ENCODE measurements at places on chromosomes 1 and 21. TPM values are rescaled to one million over a fixed set of nuclear protein-coding genes. Genes with fewer than 3 reads are reported as not detected.

GRCh38 chr1:169794530-169795416 is at the start of gene METTL18:
Gene METTL18, minus strand, starts transcription at chr1:169794907. Its CDS starts 1,212 bp downstream, at chr1:169793695.
- peaks cover 36% of the 10 kb centered on the region for H3K36me3 ChIP-seq
- H3K4me3 ChIP-seq: peak within 1 kb of the TSS; percentile 99
- H3K27ac ChIP-seq: peak within 1 kb of the TSS; percentile 99

RGS18 gene
- total RNA-seq: not detected

SPRR1A gene
- not detected for total RNA-seq

DNA sequence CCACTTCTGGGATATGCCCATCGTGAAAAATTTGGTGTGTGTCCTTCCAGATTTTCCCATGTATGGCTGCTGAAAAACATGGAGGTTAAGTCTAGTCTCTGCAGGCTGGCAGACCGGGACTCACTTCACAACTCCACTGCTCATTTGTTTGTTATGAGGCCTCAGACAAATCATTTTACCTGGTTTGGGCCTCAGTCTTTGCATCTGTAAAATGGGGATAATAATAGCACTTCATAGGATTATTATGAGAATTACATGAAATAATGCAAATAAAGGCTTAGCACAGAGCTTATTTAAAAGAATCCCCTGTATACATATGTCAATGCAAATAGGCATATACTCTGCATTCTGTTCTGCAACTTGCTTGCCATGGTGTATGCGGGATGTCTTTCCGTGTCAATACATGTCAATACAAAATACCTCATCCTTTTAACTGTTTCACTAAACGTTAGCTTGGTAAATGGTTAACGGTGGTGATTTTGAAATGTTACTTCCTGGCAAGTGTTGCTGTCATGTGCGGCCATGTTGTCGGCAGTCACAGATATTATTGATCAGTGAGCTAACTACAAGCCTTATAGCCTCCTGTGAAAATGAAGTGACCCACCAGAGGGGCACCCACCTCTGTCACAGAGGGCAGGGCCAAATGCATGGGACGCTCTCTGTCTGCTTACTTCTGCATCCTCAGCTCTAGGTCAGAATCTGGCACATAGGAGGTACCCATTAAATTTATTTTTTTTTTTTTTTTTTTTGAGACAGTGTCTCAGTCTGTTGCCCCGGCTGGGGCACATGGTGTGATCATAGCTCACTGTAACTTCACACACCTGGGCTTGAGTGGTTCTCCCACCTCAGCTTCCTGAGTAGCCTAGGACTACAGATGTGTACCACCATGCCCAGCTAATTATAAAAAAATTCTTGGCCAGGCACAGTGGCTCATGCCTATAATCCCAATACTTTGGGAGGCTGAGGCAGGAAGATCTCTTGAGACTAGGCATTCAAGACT is 4.3 kb downstream of the LCK start:
- H3K4me3 ChIP-seq: peak overlapping the region; percentile 74
- peak; percentile 64 for DNase-seq
- no peaks in the 10 kb centered on the region for H3K27me3 ChIP-seq

DNA sequence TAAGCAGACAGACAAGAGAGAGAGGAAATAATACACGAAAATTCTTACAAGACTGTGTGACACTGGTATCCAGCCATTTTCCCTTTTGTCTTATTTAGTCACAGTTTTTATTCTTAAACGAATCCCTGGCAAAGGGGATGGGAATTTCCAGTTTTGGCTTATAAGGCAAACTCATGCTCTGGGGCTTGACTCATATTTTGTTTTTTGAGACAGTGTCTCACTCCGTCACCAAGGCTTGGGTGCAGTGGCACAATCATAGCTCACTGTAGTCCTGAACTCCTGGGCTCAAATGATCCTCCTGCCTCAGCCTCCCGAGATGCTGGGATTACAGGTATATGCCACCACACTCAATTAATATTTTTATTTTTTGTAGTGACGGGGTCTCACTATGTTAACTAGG is 31.9 kb downstream of the PTGER3 start:
- no peak overlapping the region for H3K27ac ChIP-seq
- no peaks in the 10 kb centered on the region for H3K27me3 ChIP-seq
- no peak overlapping the region for H3K4me3 ChIP-seq
- no peaks in the 10 kb centered on the region for H3K4me1 ChIP-seq

TRIM46 gene
- total RNA-seq: 3.2 TPM

DNA sequence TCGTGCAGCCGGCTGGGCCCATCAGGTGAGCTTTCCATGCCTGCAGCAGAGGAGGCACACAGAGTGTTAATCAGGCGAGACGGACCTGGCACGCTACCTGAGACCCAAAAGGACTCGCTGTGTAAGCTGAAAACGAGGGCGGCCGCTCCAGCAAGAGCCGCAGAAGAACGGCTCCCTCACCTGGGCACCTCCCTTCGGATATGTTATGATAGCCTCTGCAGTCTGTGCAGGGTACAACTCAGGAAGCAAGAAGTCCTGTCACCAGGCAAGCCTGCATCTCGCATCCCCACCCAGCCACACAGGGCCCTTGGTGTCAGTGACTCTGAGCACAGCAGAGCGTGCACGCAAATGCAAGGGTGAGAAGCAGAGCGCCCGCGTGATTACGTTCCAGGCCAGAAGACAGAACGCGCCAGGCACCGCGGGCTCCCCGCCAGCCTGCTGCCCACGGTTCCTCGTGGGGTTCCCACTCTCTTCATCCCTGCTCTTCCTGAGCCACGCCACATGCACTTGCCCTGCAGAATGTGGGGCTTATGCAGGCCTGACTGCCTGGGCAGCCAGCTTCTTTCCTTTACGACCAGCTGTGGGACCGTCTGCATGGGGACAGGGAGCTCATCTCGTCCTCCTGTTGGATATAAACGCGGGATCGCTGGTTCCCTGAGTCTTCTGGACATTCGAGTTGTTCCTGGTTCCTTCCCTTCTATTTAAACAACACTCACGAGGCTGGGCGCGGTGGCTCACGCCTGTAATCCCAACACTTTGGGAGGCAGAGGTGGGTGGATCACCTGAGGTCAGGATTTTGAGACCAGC is 20.2 kb upstream of the LRRC47 start:
- no peak overlapping the region for H3K4me3 ChIP-seq
- no peak for DNase-seq
- no peak overlapping the region for H3K27ac ChIP-seq
- H3K27me3 ChIP-seq: no peaks in the 10 kb centered on the region
- H3K36me3 ChIP-seq: peaks cover 13% of the 10 kb centered on the region

GJA8 gene
- not detected for total RNA-seq

Data from activated naive CD4-positive, alpha-beta T cell treated with anti-CD3 and anti-CD28 coated beads for 36 hours (primary cell).